ENCODE measurements at places on chromosomes 3 and 15.
A peak's percentile ranks its signal among the peaks of the same experiment; 100 is the strongest.

- DNase-seq = no peak
Measured at GRCh38 chr15:93497291-93497690, 408.3 kb upstream of the RGMA start.

GRCh38 chr3:30204126-30204525, 402.3 kb upstream of the TGFBR2 start:
- DNase-seq = peak; percentile 25

DNA sequence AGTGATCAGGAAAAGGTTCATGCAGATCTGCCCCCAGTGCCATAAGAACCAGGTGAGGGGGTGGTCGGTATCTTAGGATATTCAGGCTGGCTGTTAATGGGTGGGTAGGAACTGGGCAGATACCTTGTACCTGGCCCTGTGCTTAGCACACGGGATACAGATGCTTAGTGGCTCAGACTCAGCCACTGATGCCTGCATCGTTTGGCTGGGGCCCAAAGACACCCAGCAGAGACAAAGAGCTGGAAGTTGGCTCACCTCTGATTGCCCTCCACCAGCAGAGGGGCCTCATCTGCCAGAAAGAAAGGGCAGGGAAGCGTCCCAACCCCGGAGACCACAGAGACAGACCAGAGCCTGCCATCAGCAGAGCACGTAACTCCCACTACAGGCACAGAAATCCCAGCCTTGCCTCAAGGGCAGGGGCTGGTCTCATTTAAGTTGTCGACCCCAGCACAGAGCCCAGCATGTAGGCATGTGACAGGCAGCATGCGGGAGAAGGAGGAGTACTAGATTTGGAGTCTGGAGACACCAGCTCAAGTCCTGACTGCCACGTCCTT, 64.1 kb upstream of the SLC6A1 start:
- no peak for DNase-seq

DNA sequence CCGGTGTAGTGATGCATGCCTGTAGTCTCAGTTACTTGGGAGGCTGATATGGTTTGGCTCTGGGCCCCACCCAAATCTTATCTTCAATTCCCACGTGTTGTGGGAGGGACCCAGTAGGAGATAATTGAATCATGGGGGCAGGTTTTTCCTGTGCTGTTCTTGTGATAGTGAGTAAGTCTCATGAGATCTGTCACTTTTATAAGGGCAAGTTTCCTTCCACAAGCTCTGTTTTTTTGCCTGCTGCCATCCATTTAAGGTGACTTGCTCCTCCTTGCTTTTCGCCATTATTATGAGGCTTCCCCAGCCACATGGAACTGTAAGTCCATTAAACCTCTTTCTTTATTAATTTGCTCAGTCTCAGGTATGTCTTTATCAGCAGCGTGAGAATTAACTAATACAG, 566.7 kb upstream of the NECTIN3 start:
- no peak for DNase-seq

DNA sequence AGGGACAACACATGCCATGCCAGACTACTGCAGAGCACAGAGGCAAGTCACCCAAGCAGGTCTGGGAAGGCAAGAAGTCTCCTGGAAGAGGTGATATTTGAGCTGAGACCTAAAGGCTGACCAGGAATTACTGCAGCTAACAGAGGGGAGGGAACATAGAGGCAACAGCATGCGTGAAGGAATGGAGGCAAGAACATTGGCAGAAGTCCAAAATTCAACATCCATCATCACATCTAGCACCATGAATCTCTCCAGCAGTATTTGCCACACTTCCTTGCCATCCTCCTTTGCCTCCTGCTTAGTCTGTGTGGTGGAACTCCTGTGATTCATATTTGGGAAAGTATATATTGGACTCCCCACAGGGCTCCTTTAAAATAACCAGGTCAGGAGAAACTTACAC, 870 bp upstream of the TSEN2 start:
- no peak for DNase-seq

DNA sequence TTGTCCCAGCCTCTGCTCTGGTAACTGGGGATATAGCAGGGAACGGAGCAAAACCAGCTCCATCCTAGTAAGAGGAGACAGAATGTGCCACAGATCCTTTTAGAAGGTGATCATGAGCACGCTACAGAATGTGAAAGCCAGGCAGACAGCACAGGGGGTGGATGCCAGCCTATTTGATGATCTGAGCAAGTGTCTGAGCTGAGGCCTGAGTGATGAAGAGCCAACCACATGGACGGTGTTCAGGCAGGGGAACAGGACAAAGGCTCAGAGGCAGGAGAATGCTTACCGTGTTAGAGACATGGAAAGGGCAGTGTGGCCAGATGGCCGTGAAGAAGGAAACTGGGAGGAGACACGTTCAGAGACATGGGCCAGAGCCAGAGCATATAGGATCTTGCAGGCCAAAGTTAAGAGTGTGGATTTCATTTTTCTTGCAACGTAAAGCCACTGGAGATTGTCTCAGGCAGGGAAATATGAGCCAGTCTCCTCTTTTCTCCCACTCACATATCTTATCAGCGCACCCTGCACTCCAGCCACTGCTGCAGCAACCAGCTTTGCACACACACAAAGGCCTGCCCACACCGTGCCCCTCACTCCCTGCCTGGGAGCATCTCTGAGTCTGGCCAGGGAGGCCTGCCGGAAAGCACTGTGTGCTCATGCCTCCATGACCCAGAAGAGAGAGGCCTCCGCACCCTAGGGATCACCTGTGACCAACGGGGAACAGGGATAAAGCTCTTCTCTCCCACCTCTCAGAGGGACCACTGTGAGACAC, 20.1 kb downstream of the RAB43 start:
- no peak for DNase-seq

DNA sequence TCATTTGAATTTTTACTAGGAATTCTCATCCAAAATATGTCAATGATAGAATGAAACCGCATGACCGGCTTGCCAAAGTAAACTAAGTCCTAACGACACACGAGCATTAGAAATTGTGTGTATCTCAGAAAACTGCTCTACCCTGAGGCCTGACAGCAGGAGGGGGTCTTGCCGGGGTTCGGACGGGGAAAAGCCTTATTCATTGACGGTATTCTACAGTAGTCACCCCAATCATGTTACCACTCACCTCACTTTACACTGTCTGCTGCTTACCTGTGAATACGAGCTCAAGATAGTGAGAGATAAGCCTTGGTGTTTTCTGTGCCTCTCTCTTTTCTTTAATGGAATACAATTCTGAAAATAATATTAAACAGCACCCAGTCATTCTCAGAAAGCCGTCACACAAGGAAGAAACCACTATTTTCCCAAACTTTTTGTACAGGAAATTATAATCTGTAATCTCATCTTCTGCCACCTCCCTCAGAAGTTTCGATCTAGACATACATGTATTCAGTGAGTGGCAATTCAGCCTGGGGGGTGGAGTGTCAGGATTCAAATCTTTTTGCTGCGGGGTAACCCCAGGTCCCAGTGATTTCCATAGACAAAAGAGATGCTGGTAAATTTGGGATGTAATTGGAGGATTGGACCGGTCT, 492 bp upstream of the FAM43A start:
- no peak for DNase-seq

DNA sequence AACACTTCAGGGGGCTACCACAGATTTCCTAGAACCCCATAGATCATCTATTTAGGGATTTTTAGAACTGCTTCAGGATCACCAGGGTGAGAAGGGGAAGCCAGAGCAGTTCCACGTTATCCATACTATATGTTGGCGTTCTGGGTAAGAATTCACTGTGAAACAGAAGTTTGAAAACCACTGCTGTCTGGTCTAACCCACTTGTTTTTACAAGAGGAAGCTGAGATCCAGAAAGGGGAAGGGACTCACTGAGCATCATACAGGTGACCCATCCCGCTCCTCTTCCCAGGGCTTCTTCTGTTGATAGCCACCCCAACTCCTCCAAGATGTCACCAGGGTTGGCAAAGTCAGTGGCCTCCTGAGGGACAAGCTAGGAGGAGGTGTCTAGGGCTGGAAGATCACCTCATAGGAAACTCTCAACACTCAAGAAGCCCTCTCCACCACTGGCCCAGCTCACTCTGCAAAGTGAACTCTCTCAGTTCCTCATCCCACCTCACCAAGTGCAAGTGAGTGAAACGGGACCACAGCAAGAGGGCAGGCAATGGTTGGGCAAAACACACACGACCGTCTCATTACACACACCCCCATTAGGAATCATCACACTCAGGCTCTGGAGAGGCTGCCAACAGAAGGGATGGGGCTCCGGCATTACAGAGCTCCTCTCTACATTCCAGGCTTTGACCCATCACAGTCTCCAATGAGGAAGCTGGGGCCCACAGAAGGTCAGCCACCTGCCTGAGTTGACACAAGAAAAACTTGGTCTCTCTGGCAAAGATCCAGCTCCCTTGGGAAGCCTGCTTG, 1.8 kb downstream of the DAPK2 start:
- no peak for DNase-seq

GRCh38 chr15:22895465-22896190, 57.2 kb downstream of the NIPA2 start:
- DNase-seq = no peak

DNA sequence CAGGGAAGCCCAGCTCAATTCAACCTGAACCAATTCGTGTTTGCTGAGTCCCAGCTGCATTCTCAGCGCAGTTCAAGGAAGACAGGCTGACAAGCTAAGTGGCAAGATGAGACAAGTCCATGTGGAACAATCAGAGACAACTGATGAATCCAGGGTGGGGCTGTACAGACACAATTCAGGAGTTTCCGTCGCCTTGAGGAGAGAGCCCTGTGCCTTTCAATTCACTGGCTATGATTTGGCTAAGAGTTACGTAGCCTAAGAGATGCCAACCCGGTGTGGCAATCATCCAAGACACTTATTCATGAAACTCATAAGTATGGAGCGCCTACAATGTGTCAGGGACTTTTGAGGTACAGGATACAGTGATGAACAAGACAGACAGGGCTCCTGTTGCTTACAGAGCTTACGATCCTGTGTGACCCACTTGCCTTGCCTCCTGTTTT, 15.5 kb upstream of the ZBED2 start:
- peak; percentile 63 for DNase-seq

- no peak for DNase-seq
Measured at GRCh38 chr3:9399337-9399703, 1.9 kb downstream of the SETD5 start.

- no peak for DNase-seq
Measured at GRCh38 chr3:53263907-53264306, 8.1 kb upstream of the TKT start.

Data from DND-41 (cell line).